ENCODE measurements at places on chromosomes 5 and 9.

DNA sequence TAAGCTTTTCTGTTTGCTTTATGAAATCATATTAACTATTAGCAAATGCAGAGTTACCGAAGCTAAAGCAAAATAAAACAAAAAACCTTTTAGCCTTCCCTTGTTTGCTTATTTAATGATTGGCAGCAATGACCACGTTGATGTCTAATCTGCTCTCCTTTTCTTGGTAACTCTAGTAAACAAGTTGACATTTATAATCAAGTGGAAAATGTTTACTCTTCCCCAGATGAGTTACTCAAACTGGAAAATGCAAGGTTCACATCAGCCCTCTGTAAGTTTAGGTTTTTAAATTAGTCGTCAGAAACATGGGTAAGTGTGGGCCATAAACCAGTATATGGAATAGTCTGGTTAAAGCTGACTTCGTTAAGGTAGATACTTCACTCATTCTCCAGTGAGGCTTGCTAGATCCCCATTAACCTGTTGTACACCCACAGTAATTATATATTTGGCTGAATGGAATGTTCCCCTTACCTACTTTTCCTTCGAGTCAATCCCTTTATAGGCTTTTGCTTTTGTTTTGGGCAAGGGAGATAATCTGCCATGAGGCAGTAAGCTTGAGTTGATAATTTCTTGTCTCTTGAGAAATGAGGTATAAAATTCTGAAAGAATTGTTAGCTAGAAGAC, 100.9 kb downstream of the GDNF start:
- DNase-seq, result no peak

DNA sequence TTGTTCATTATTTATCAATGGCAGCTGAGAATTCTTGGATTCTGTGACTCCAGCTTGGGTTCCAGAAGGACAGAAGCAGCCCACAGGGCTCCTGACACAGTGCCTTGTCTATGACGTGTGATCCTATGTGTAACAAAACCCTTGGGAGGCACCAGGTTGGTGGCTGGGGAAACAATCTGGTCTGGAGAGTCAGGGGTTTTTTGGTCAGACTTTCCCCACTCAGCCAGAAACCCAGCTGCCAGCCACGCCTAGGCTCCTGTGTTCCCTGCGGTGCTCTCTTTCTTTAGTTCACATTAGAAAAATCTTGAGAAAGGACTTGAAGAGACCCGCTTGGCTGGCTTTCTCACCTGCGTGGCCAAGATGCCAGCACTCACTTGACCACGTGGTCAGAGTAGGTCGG, 15.5 kb upstream of the ZBED3 start:
- DNase-seq, result no peak

DNA sequence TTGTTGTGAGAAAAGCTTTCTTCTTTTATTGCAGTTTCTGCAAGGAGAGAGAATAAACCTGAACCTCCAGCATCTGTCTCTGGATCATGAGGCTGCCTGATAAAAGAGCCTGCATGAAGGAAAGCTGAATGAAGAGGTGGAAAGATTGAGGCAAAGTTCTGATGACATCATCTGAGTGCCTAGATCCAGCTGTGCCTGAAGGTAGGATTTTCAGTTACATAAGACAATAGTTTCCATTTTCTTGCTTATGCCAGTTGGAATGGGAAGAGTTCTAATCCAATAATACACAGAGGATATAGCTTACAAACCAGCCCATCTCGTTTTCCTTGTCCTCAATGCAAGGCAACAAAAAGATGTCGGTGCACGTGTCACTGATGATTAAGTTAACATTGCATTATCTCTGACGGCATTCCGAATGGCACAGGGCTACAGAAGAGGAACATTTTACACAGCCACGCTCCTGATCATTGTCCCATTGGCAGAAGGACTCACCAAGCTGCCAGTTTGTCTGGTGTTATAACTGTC, 105.5 kb upstream of the ERCC6L2 start:
- DNase-seq, result no peak

DNA sequence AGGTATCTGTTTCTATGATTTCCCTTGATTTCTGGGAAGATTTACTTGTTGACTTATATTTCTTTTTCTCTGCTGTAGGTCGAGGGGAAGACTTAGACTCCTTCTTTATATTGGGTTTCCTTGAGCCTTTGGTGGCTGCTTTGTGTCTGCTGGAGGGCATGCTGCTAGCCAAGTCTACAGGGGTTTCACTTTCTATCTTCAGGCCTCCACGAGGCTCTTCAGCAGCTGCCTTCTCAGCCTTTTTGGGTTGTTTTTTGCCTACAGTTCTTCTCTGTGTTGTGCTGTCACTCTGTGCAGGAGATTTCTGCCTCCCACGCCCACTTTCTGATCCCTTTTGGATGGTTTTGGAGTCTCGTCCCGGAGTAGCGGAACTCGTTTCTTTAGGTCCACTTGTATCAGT, 23.2 kb downstream of the LEAP2 start:
- DNase-seq, result no peak

GRCh38 chr5:137072361-137073115, 426.6 kb downstream of the SPOCK1 start:
- DNase-seq, result no peak

GRCh38 chr5:10153808-10154537, 95.7 kb downstream of the ATPSCKMT start:
- no peak for DNase-seq

DNA sequence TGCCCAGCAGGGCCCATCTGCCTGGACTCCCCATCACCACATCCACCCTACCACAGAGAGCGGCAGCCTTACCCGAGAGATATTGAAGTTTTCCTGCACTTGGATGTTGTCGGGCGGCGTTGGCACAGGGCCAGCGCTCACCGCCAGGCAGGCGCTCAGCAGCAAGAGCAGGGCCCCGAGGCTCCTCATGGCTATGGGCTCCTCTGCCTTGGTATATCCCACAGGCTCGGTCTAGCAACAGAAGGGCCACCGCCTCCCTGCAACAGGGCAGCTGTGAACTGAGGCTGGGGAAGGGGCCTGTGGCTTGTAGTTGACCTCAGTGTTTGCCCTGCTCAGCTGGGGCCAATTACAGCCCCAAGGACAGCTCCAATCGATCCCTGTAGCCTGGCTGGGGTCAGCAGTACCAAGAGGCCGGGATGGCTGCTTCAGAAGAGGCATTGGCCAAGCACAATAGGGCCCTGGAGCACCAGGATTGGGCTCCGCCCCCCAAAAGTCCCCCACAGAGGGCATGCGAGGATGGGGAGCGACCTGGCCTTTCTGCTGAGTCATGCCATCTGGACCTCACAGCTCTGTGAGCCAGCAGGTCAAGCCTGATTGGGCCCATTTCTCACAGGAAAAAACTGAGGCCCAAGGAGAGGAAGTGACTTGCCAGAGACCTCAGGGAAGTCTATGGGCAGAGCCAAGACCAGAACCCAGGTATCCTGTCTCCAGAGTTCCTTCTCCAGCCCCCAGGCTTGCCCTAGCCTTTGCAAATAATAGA, at the start of gene AMBP:
Gene AMBP (minus strand): TSS at position 280 of the 760 bp plus-strand sequence. CDS start 91 bp downstream, at position 189.
- no peak for DNase-seq

GRCh38 chr9:99509065-99509745, 287.1 kb downstream of the SEC61B start:
- no peak for DNase-seq

DNA sequence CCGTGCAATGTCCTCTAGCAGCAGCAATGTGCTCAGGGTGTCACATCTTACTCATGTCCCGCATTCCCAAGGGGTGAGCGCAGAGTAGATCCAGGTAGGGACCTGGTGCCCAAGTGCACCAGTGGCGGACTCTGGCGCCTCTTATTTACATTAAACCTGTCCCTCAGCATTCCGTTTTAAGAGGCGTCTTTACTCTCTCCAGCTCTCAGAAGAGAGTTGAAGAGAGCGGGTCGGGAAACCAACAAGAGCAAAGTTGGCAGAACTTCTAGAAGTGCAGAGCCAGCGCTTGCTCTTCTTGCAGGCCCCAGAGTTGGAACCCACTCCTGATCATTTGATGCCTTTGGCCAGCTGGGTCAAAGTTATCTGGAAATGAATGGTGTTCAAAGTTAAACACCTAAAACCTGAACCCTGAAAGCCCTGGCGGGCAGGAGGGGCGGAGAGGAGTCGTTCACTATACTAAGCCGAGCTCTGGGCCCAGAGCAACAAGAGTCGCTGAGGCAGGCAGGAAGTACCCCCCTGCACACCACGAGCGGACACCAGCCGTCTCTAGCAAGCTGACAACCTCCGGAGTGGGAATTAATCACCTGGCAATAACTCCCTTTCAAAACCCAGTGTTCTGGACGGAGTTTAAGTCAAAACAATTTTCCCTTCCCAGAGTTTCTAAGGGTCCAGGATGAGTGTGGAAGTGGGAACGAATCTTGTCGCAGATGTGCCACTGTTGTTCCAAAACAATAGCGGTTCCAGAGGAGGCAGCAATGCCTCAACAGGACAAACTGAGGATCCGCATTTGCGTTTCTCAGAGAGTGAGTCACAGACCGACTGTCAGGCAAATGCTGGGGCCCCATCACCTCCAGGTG, 122.8 kb downstream of the TMEM161B start:
- DNase-seq, result no peak
